ENCODE measurements at places on chromosomes 11 and 22.

GRCh38 chr11:124761301-124762104 lies 587 bp downstream of the ESAM start:
- no peak for DNase-seq

- DNase-seq: no peak
These were observed 587.5 kb upstream of the B3GAT1 start for GRCh38 chr11:134999590-134999989.

DNA sequence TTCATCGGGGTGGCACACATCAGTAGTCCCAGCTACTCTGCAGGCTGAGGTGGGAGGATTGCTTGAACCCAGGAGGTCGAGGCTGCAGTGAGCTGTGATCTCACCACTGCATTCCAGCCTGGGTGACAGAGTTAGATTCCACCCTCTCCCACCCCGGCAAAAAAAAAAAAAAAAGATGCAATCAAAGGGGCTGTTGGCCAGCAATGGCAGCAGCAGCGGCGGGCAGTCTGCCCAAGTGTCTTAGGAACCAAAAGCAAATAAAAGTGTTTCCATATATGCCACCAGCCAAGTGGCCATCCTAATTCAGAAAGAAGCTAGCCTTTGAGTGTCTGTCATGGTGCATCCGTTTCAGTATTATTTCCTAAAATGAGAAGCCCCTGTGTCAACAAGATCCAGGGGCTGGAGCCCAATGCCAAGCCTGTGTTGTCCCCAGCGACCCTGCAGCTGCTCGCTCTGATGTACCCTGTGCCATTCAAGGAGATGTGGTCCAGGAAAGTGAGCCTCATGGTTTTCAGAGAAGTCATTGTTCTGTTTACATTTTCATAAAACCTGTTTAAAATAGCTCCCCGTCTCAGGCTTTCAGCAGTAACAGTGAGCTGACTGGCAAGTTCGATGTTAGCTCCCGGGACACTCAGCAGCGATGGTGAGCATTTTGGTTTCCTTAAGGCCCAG lies 12.5 kb downstream of the CDPF1 start:
- DNase-seq: no peak

- DNase-seq: no peak
These were observed 30.1 kb upstream of the FIBIN start for GRCh38 chr11:26963764-26964163.

DNA sequence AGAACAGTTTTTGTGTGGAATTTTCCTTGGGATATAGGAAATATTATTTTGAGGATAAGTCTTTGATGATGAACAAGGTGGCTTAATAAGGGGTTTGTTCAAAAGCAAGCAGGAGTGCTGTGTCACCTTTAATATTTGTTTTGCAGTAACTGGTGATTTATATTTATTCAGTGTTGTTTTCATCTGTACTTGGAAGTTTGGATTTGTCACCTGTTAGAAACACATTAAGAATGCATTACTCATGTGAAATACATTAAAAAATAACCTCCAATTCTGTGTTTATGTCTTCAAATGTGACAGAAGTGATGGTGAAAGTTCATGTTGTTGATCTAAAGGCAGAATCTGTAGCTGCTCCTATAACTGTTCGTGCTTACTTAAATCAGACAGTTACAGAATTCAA lies 70.5 kb downstream of the DKK3 start:
- DNase-seq: no peak

DNA sequence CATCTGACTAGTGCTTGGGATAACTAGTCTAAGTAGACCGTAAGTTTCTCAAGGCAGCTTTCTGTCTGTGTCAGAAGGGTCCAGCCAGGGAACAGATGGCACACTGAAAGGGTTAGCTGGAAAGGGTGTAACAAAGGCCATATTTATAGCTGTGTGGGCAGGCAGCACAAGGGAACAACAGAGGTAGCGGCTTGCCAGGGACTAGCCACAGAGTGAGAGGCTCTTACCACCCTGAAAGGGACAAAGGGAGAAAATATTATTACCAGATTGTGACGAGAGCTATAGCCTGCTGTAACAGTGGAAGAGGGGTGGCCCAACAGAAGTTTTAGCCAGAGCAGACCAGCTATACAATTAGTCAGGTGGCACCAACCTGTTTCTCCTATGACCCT lies 129.4 kb downstream of the CCDC34 start:
- no peak for DNase-seq

GRCh38 chr11:11397781-11398180 lies 44.7 kb upstream of the CSNK2A3 start:
- DNase-seq: no peak

DNA sequence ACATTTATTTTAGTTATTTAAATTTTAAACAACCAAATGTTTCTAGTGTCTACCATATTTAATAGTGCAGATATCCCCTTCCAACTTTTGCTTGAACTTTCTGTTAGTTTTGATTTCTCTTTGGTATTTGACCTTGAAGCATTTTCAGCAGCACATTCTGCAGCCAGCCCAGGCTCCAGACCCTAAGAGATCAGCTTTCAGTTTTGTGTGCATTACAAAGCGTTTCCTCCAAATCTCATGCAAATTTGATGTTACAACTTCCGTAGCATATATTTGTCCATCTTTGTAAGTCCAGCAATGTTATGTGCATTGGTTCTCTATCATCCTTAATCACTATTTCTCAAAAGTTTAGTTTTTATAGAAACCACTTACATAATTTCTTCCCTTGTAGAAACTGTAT lies 14.6 kb upstream of the SERGEF start:
- DNase-seq: no peak

DNA sequence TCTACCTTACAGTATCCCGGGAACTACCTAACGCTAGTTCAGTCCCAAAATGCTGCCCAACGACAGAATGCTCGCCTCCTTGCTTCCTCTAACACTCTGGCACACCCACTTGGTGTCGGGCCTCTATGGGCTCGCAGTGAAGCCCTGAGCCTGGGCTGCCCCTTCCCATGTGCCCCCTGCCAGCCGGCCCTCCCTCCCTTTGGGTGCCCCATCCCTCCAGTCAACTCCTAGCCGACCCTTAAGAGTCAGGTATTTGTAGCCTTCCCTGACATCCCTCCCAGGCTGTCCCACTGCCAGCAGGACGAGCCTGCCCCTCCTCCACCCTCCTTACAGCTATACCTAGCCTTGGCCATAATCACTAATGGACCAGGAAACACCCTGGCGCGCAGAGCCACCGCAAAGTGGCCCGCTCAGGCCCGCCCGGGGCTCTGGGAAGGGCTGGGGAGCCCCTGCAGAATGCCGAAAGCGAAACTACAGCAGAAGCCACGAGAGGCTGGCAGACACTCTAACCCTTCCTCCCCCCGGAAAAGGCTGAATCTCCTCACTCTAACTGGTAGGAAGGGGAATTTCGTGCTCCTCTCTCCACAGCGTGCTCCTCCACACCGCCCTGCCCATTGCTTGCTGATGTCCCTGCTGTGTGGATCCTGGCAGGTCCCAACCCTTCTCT lies 8.2 kb downstream of the CBX7 start:
- DNase-seq: no peak

GRCh38 chr11:61893981-61894380 lies 2.6 kb upstream of the FADS3 start:
- peak; percentile 17 for DNase-seq
